ENCODE measurements at places on chromosomes 5 and 9.

- no peak for DNase-seq
These were observed 12.3 kb downstream of the MVB12B start for GRCh38 chr9:126338945-126339344.

GRCh38 chr9:83198371-83198770 is 135.4 kb upstream of the RASEF start:
- DNase-seq = no peak

GRCh38 chr9:137147793-137148160 is 8.8 kb downstream of the GRIN1 start:
- DNase-seq = no peak

DNA sequence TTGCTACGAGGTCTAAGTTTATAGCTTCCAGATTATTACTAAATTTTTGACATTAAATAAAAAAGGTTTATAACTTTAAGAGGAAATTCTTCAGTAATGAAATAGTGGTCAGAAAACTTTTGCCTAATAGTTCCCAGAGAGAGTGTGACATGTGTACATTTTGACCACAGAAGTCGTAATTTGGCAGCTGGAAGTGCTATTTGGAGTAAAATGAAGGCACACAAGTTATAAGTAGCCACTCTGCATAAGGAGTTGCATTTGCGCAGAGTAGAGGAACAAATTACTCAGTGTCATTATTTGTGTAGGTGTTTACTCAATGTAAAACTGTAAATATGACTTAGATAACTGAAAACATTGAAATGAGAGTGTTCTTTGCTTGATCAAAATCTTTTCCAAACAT is 408.4 kb downstream of the CCDC171 start:
- DNase-seq = no peak

GRCh38 chr9:117839862-117840261 is 135.7 kb downstream of the TLR4 start:
- no peak for DNase-seq

GRCh38 chr9:7976856-7977255 is 177.3 kb upstream of the DMAC1 start:
- DNase-seq = no peak

DNA sequence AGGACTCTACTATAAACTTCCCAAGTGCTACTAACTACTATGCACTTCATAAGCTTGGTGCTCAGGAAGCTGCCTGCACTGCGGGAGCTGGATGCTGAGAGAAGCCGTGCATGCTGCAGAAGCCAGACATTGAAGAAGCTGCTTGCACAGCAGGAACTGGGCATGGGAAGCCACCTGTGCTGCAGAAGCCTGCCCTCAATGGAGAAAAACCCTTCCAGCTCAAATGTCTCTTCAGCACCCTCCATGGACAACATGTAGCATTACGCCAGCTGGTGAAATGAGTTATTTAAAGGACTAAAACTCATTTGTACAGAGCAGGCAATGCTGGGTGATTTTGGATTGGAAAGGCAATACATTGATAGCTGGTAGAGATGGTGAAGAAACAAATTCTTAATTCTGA is 247.2 kb downstream of the KIF4B start:
- no peak for DNase-seq

- DNase-seq = no peak
These were observed 118.9 kb downstream of the TMEM174 start for GRCh38 chr5:73291873-73292272.

GRCh38 chr5:74638970-74639806 is 1.3 kb downstream of the ENC1 start:
- no peak for DNase-seq

GRCh38 chr5:84197538-84197937 is 187.1 kb downstream of the EDIL3 start:
- DNase-seq = no peak

DNA sequence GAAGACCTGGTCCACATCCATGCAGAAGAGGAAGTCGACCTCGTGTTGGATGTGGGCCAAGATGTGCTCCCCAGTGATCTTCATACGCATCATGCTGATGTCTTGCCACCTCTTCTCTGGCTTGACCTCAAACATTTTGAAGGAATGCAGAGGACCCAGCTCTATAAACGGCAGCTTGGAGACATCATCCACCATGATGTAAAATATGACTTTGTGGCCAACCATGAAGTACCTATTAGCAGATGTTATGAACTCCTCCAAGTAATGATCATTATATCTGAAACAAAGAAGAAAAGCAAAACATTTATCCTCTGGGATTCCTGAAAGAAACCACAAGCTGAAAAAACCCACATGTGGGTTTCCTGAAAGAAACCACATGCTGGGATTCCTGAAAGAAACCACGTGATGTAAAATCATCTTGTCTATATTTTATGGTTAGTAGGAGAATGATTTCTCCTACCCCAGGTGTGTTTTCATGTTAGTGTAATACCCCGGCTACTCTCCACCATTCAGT is 52.3 kb downstream of the GGTA1 start:
- DNase-seq = no peak
